PC-3 (cell line): ENCODE measurements at places on chromosomes 12 and 14.
A peak's percentile ranks its signal among the peaks of the same experiment; 100 is the strongest.

- no peak for DNase-seq
These were observed 14.0 kb downstream of the MIS18BP1 start for GRCh38 chr14:45238988-45239387.

DNA sequence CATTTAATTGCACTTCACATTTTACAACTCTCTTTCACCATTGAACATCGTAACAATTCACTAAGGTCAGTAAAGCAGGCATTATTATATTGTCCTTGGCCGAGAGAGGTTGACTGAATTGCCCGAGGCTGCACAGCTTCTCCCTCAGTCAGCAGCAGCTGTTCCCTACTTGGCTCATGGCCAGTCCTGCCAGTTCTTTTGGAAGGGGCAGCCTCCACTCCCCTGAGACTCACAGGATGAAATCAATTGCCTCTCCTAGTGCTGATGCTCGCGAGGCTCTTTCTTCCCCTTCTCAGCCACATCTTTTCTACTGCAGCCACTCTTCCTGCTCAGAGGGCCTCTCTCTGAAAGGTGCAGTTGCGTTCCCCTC is 79.9 kb upstream of the KCNA1 start:
- DNase-seq: no peak

DNA sequence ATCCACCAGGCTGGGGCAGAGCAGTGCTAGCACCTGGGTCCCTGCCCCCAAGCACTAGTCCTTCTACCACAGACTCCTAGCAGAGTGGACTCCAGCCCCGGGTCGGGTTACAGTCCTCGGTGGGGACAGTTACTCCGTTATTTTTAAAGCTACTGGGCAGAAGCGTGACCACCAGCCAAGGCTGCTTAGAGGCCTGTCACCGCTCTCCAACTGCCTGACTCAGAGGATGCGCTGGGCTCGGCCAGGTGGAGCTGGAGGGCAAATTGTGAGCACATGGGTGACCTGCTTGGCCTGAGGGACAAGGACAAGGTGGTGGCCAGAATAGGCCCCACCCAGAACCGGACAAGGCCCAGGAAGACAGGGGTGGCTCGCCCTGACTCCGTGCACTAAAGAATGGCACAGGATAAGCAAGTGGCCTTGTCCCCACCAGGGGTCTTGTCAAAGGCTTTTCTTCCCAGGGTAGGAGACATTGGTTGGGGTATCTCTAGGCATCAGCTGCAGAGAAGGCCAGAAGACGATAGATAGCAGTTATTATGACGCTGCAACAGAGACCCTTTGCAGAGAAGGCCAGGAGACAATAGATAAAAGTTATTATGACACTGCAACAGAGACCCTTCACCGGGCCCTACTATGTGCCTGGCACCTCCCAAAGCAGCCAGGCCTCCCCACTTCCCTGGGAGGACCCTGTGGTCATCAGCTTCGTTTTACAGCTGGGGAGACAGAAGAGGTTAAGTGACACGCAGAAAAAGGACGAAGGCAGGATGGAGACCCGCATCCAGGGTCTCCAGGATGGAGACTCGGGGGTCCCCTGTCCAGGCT is 1.6 kb downstream of the ABCB9 start:
- no peak for DNase-seq

DNA sequence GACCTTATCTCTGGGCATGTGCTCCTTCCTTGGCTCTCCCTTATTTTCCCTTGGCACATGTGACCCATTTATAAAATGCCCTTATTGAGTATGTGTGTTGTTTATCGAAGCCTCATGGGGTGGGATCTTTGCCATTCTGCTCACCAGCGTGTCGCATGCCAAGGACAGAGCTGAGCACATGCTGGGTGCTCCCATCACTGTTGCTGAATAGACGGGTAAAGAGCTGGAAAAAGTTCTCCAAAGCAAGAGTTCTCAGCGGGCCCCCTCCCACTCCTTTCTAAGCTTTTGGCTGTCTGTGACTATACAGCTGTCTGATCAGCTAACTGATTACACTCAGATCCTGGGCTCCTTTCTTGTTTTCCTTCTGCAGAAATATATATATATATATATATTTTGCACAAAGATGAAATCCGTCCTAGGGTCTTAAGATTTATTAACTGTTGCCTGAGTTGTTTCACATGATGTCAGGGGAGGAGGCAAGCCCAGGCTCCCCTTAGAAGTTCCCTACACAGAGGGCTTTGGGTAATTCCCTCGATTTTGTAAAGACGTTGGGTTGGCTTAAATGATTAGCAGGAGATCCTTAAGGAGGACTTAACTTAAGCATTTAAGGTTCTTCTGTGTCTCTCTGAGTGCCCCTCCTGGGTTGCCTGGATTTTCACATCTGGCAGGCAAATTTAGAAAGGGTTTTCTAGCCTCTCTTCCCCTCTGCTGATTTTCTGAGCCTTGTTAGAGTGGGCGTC is 71.6 kb downstream of the TMEM132C start:
- no peak for DNase-seq

DNA sequence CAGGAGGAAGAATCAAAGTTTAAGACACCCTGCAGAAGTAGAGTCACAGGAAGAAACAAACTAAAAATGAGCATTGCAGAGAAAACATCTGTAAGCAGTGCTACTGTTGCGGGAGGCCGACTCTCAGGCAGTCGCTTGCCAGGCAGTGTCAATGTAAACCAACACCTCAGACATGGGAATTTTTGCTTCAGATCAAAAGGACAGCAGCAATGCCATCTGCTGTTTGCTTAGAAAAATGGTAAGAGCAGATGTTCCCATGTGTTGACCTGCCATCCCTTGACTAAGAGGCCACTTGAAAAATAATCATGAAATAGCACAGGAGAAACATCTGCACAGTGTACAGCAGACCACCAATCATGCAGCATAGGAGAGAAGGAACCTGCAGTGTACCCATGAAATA is 196.6 kb downstream of the SLC25A21 start:
- peak; percentile 56 for DNase-seq

- DNase-seq: no peak
These were observed 2.9 kb upstream of the TSFM start for GRCh38 chr12:57779736-57780135.
